ENCODE measurements at places on chromosomes 4 and X.

- no peak for DNase-seq
Measured at GRCh38 chr4:148369919-148370318, 72.3 kb downstream of the NR3C2 start.

GRCh38 chrX:45009371-45010000 is 136.5 kb downstream of the KDM6A start:
- DNase-seq, result no peak

DNA sequence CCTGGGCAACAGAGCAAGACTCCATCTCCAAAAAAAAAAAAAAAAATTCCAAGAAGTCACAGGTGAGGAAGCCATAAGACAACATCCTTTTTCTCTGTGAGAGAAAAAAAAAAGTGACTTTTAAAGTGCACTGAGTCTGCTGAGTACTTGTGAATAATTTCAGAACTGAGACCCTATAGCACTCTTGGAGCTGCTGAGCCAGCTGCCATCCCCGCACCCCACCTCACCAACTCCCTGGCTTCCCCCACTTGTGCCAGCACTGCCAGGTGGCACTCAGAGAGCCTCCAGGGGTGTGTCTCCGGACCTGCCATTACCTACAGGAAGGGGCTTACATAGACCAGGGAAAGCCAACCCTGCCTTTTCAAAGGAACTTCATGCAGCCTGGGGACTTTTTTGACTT is 39.2 kb upstream of the HS3ST1 start:
- DNase-seq, result no peak

GRCh38 chr4:14916554-14917297 is 85.6 kb upstream of the CPEB2 start:
- DNase-seq, result no peak

DNA sequence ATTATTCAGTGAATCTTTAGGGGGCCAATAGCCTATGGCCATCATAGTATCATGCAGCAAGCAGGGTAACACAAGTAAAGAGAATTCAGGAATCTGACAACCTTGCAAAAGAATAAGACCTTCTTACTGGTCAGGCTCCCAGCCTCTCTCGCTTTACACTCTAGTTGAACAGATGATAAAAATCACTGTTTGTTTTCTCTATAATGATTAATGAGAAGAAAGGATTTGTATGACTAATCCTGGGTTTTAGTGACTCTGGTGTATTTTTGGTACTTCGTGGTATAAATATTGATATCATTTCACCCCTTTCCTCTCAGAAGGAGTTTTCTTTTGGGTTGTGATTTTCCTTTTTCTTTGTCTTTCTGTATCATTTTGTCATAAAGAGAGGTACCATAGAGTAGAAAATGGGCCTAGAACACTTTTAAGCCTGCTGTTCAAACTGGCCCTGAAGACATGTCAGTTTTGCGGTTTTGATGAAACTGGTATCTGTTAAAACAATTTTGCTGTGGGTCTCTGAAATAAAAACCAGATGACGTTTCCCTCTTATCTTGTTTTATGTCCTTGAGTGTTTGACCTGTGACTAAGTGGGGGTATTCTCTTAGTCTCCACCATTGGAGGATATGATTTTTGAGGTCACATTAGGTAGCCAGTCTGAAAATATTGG is 294.9 kb upstream of the TBX22 start:
- DNase-seq, result no peak

GRCh38 chr4:152735396-152735859 is 44.1 kb downstream of the TIGD4 start:
- no peak for DNase-seq

DNA sequence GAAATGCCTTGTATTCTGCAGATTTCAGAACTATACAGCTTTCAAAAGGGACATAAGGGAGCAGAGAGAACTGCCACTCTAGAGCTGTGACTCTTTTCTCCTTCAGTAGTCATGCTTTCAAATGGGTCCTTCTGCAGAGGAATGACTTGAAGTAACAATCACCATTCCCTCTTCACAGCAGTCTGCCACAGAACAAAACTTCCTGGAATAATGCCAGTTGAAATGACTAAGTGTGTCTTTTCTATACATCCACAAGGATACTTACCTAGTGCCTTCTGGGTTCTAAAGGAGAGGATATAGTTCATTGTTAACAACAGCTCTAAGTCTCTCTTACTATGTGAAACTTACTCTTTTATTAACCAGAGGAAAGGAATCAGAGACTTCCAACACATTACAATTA is 515.4 kb upstream of the ATOH1 start:
- DNase-seq, result no peak

- no peak for DNase-seq
Measured at GRCh38 chrX:1027133-1027532, 185.3 kb downstream of the CRLF2 start.

GRCh38 chrX:106415276-106415895 is 196.4 kb upstream of the RADX start:
- DNase-seq, result no peak

DNA sequence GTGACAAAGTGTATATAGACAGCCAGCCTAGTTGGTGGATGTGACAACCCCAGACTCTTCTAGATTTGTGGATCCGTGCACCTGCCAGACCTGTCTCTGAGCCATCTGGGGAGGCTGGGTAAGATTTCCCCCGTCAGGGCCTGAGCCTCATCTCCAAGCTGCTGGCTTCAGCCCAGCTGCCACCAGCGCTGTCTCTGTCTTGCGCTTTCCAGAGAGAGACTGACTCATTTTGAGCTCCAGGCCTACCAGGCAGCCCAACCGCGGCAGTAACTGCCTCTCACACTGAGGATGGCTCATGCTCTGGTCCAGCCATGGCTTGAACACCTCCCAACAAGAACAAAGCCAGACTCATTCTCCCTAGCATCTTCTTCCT is 26.4 kb downstream of the NOP14 start:
- DNase-seq, result no peak

GRCh38 chrX:115232933-115233496 is 881 bp downstream of the LRCH2 start:
- no peak for DNase-seq

- no peak for DNase-seq
Measured at GRCh38 chrX:10367406-10367805, 210.6 kb downstream of the CLCN4 start.

DNA sequence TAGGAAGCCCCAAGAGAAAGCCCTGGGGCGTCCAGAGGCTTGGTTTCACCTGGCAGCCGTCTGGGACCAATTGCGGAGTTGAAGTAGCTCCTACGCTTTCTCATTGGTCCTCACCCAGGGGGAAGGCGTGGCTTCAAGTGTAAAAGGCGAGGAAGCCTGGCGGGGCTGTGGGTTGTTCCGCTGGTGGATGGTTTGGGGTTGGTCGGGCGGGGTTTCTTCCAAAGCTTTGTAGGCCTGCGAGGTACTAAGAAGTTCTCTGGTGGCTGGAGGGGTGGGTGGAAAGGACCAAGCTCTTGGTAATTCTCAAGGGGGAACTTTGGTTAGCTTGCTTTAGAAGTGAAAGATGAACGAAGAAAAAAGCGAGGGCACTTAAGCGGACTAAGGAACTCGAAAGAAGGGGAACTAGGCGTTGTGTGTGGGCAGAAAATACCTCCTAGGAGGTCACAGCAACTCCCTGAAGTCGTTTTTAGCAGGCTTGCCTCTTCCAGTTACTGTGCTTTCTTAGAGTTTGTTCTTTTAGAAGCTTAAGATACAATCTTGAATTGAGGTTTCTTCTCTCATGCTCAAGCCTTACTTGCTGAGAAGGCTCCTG is 36.6 kb downstream of the CCNG2 start:
- peak; percentile 17 for DNase-seq

DNA sequence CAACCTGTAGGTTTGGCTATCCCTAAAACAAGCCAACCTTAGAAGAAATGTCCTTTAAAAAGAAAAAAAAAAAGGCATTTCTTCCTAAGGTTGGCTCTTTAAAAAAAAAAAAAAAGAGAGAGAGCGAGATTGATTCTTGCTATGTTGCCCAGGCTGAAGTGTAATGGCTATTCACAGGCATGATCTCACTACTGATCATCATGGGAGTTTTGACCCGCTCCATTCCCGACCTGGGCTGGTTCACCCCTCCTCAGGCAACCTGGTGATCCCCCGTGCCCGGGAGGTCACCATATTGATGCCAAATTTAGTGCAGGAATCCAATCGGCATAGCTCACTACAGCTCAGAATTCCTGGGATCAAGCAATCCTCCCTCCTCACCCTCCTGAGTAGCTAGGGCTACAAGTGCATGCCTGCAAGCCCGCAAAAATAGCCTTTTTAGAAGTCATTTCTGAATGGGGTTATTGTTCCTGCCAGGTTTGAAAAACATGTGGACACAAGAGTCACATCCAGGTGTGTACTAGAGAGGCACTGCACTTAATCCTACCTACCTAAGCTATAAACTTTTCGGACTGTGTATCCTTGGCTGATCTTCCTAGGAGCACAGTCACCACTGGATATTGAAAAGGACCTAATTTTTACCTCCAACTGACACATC is 61.4 kb upstream of the ZCCHC13 start:
- no peak for DNase-seq

- DNase-seq, result no peak
Measured at GRCh38 chrX:123308658-123309057, 124.6 kb downstream of the GRIA3 start.

DNA sequence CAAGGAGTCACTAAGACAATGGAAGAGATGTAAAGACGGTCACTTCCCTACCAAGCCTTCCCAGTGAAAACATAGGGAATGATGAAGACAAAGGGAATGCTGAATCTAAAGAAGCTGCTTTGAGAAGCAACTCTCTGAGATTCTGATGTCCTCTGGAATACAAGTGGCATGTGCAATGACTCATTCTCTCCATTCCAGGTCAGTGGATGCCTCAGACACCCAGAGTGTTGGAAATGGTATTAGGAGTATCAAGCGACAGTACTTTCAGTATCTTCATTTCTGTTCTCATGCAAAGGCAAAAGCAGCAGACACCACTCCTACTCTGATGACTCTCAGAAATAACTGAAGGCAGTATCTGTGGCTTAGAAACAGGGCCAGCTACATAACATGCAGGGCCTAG is 102.6 kb downstream of the FSTL5 start:
- DNase-seq, result no peak

GRCh38 chr4:83830138-83830888 is 294.4 kb downstream of the GPAT3 start:
- no peak for DNase-seq

DNA sequence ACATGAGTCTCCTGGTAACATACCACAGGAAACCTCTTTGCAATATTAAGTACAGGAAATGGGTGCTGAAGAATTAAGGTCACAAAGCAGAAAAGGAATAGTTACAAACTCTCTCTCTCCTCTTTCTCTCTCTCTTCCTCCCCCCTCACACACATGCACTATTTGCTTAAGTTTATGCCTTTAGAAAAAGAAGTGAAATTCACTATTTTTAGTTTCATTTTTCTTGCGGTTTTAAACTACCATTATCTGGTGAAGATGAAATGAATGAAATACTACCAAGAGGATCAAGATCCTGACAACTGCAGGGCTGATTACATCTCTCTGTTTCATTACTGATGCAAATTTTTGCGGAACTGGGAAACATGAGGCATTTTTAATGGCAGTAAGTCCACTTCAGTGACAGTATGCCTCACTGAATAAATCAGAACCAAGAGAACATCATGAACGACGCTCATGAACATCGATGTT is 64.3 kb upstream of the FTHL17 start:
- DNase-seq, result no peak

GRCh38 chr4:26719954-26720552 is 136.2 kb downstream of the TBC1D19 start:
- DNase-seq, result no peak

GRCh38 chr4:22911285-22911684 is 218.5 kb downstream of the GBA3 start:
- no peak for DNase-seq

GRCh38 chrX:13748486-13748885 is 13.9 kb downstream of the OFD1 start:
- no peak for DNase-seq

GRCh38 chr4:38532908-38533499 is 131.0 kb upstream of the KLF3 start:
- no peak for DNase-seq

- DNase-seq, result no peak
Measured at GRCh38 chr4:48489683-48490011, 405 bp upstream of the ZAR1 start.

GRCh38 chr4:7398788-7399439 is 35.8 kb downstream of the PSAPL1 start:
- DNase-seq, result no peak

- DNase-seq, result no peak
Measured at GRCh38 chrX:29788991-29789699, 426.2 kb upstream of the MAGEB2 start.

DNA sequence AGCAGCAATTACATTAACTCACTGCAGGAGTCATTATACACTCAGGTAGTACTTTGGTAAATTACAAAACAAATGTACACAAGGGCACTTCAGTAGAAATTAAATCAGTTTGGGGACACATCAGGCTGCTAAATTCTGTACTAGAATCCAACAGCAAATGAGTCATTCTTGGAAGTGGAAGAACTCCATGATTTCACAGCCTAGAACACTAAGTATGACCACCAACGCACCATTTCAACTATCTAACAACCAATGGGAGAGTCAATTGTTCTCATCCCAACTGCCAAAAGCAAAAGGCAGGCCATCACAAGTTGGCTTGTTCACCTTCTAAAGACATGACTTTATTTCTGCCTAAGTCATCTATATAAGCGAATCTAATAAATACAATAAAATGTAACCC is 26.6 kb downstream of the PPM1K start:
- DNase-seq, result no peak

DNA sequence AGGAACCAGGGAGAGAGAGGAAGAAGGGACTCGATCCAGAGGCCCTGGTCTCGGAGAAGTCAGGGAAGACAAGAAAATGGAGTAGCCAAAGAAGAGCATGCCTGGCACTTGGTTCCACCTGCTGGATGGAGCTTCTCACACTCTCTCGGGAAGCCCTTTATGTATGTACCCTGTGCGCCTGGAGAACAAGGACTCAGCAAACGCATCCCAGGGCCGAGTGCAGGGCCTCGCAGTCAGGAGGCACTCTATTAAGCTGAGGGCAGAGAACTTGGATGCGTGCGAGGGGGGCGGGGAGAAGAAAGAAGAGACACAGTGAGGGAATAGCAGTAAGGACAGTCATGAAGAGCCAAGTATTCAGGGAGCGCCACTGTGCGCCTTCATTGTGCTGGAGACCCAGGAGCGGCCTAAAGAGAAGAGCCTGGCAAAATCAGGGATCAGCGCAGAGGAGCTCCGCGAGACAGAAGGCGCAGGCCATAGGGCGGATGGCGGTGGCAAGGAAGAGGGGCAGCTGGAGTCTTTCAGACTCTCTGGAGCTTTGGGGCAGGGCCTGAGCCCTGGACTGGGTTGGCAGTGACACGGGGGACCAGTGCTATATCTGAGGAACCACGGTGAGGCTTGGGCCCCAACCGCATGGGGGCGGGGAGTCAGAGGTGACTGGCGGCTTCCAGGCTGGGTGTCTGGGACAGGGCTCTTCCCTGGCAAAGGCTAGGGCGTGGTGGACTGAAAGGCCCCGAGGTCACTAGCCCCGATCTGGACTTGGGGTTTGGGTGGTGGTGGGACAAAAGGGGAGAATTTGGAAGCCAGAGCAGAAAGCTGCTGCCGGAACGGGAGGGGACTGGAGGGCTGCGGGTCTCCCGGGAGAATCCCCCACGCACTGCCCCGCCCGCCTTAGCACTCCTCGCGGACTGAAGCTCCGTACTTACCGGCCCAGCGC is 1.9 kb upstream of the SEPTIN6 start:
- DNase-seq, result no peak
